ELR (cell line): ENCODE measurements at places on chromosomes 4 and X.

GRCh38 chr4:153781280-153781679 is 7.6 kb downstream of the SFRP2 start:
- no peak for DNase-seq

- DNase-seq, result no peak
These were observed 32.2 kb upstream of the PROM1 start for GRCh38 chr4:16116019-16116418.

- no peak for DNase-seq
These were observed 100.2 kb upstream of the METTL14 start for GRCh38 chr4:118585015-118585414.

GRCh38 chr4:123408471-123409084 is 12.0 kb downstream of the SPRY1 start:
- DNase-seq, result no peak

DNA sequence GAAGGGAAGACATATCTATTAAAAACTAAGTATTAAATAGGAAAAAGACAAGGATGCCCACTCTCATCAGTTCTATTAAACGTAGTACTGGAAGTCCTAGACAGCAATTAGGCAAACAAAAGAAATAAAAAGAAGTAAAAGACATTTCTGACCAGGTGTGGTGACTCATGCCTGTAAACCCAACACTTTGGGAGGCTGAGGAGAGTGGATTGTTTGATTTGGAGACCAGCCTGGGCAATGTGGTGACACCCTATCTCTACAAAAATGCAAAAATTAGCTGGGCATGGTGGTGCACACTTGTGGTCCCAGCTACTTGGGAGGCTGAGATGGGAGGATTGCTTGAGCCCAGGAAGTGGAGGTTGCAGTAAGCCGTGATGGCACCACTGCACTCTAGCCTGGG is 1071.8 kb downstream of the FAT4 start:
- no peak for DNase-seq

- no peak for DNase-seq
These were observed 17.0 kb upstream of the LNX1 start for GRCh38 chr4:53608242-53608641.

- no peak for DNase-seq
These were observed 60.9 kb downstream of the LEF1 start for GRCh38 chr4:108107729-108108382.

DNA sequence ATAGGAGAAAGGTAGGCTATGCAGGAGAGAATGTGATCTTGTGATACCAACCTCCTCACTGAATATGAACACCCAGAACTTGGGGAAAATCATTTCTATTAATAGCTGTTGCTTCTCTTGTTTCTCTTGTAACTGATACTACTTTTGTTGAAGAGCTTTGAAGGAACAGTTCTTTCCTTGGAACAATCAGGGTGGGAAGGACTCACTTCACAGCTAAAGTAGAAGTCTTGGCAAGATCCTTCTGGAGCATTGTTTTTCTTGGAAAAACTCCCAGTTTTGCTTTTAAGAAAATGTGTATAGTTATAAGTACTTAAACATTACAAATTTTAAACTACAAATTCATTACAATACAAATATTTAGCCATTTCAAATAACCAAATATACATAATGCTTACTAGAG is 19.1 kb upstream of the XK start:
- no peak for DNase-seq

GRCh38 chr4:142817442-142817841 is 28.7 kb downstream of the INPP4B start:
- DNase-seq, result peak; percentile 94

GRCh38 chrX:75781611-75782010 is 3.4 kb downstream of the MAGEE2 start:
- no peak for DNase-seq

- no peak for DNase-seq
These were observed 42.7 kb downstream of the GATB start for GRCh38 chr4:151717909-151718628.

GRCh38 chr4:81031796-81032551 is 1.5 kb downstream of the BMP3 start:
- DNase-seq, result no peak

DNA sequence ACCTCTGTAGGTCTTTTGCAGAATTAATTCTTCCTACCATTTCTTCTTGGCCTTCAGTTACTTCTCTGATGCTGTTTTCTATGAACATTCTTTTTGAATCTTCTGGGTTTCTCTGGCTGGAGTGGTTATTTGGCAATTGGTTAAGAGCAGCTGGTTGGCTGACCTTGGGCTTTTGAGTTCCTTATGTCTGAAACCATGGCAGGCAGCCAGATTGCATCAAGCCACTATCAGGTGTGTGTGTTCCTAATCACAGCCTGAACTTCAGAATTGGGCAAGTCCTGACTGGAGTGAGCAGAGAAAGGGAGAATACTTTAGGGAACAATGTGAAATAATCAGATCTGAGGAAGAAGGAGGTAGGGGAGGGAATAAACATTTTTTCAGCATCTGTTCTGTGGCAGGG is 90.2 kb downstream of the ARHGAP10 start:
- no peak for DNase-seq

DNA sequence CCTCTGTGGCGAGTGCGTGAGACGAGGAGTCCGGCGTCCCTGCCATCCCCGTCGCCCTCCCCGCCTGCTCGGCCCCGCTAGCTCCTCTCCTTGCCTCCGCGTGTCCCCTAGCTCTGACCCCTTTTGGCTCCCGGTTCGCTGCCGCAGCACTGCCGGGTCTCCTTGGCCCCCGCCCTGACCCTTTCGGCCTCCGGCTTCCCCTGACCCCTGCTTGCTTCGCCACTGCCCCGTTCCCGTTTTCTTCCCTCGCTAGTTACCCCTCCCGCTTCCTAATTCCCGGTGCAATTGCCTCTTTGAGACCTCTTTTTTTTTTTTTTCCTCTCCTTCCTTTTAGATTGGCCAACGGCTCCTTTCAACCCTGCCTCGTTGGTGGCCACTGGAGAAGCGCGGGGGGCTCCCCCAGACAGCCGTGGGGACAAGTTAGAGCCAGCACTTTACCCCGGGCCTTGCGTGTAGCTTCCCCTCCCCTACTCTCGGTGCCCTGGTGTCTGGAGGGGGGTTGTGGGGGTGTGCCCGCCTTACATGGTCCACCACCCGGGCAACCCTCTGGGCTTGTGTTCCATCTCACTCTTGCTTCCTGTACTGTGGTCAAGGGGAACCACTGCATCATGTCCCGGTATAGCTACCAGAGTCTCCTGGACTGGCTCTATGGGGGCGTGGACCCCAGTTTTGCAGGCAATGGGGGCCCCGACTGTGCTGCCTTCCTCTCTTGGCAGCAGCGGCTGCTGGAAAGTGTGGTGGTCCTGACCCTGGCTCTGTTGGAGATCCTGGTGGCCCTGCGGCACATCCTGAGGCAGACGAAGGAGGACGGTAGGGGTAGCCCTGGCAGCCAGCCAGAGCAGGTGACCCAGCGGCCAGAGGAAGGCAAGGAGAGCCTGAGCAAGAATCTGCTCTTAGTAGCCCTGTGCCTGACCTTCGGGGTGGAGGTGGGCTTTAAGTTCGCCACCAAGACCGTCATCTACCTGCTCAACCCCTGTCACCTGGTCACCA is 548 bp downstream of the TMEM164 start:
- DNase-seq, result peak; percentile 37

GRCh38 chr4:1994938-1995337 is 13.8 kb downstream of the NELFA start:
- no peak for DNase-seq

- peak; percentile 95 for DNase-seq
These were observed at the start of gene TAB3 for GRCh38 chrX:30889147-30890140. Gene TAB3 (minus strand): TSS chrX:30889254. CDS start chrX:30859588, 29,666 bp downstream.

DNA sequence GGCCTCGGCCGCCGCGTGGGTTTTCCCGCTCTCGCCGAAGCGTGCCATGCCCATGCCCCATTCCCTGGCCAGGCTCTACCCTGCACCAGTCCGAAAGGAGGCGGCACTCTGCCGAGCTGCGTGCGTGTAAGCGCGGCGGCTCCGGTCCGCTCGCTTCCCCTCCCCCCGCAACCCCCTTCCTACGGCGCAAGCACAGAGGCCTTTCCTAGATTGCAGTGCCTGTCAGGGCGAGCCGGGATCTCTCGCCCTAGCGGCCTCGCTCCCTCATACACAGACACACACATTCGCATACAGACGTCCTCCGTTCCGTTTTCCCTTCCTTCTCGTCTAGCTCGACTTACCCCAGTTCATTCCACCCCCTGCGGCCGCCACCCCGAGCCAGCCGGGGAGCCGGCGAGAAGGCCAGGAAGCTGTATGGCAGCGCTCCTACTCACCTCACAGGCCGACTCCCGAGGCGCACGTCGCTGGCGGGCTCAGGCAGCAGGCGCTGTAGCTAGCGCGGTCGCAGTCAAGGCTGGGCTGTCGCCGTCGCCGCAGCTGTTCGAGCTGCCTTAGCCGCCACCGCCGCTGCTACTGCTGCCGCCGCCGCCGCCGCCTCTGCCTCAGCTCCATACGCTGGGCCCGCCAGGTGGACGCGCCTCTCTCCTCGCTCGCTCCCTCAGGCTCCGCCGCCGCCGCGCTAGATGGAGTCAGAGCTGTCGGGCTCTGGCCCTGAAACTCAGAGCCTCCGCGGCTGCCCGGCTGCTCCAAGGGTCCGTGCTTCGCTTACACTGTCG is 615 bp downstream of the NEXMIF start:
- no peak for DNase-seq

DNA sequence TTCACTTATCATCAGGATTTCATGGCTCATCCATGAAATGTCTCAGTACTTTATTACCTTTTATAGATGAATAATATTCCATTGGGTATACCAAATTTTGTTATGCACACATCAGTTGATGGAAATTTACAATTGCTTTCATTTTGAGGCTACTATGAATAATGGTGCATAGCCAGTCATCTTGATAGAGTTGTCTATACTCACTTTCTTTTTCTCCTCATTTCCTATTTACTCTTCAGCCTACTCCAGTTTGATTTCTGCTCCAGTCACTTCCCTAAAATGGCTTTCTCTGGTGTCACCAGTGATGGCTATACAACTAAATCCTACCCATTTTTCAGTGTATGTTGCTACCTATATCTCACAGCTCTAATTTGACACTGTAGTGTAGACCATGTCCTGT is 743.5 kb upstream of the MAGEB2 start:
- DNase-seq, result no peak

GRCh38 chr4:183639291-183639690 is 19.7 kb downstream of the RWDD4 start:
- no peak for DNase-seq

DNA sequence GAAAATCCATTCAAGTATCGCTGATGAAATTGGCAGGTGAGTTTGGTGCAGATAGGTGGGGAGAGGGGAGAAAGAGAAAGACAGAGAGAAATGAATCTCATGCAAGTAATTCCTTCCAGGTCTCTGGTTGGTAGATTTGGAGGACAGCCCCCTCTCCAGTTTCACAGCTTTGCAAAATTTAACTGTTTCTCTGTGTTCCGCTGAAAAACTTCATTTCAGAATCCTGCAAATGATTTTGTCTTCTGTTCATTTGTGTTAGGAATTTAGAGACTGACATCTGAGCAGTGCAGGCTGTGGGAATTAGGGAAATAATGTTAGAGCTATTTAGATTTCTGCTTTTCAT is 328.5 kb downstream of the FBXW7 start:
- DNase-seq, result no peak

DNA sequence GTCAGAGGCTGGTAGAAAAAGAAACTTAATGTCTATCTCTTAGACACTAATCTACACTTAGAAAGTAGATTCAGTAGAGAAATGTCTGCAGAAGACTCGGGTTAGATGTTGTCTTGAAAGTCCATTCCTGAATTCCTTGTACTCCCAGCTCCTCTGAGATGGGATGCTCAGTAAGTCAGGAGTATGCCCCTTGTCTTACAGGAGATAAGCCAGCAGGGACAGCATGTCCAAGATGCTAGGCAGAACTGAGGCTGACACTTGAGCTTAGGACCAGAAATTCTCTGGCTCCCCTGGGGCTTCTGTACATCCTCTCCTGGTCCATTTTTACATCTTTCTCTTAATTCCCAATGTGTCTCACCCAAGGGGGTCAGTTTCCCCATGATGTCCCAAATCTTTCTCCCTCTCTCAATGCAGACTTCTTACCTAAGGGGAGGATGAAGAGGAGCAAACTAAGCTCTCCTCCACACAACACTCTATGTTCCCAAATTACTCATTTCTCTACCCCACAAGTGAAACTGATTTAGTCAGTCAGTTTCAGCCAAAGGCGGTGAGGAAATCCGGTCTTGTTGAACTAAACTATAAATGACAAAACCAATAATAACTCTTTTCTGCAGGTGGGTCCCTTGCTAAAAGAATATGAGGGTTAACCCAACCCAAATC is 558.2 kb upstream of the DIPK2B start:
- DNase-seq, result peak; percentile 73

DNA sequence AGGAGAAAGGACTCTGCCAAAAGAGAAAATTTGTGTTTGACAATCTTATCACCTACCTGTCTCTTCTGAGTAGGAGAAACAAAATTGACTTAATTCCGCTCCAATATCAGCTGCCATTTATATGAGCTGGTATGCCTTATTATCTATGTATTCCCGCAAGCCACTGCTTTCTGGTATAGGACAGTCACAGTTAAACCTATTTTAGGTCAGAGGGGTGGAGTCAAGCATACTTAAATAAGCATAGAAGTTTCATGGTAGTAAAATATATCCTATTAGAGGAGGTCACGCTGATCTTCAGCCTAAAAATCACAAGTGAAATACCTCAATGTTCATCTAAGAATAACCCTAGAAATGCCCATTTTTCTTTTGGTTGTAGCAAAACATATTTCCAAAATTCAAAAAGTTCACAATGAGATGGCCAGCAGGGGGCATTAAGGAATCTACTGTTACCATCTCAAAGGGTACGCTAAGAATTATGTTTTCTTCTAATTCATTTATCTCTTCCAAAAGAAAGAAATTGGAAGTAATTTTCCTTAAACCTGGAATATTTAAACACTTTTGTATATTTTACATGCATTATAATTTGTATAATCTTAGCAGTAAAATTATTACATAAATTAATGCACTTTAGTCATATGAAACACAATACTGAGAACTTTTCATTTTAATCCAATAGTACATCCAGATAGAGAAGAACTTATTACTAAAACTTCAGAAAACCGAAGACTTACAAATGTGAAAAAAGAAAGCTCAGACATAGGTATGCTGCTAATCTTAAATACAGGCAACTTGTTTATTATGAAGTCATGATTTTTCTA is 10.5 kb downstream of the PPAT start:
- peak; percentile 56 for DNase-seq
